Posterior vena cava (tissue), 2 donors: ENCODE measurements at places on chromosomes 2 and 18. TPM values are rescaled to one million over a fixed set of nuclear protein-coding genes. Genes with fewer than 3 reads are reported as not detected.

SYT4 gene
- not detected for total RNA-seq

MFSD2B gene
- not detected for total RNA-seq

MAB21L4 gene
- total RNA-seq = not detected

AKAIN1 gene
- total RNA-seq = not detected

DLGAP1 gene
- total RNA-seq = 0.32 TPM

GLB1L gene
- 7.5 TPM for total RNA-seq

CCDC102B gene
- 22.7 TPM for total RNA-seq

STARD6 gene
- total RNA-seq = not detected

SLC5A6 gene
- 16.8 TPM for total RNA-seq

IL1F10 gene
- total RNA-seq = not detected

DPP4 gene
- total RNA-seq = 2.4 TPM

REV1 gene
- 30.7 TPM for total RNA-seq

COLEC12 gene
- 54.9 TPM for total RNA-seq

BOK gene
- total RNA-seq = 29.7 TPM

ELOA2 gene
- not detected for total RNA-seq

DSEL gene
- total RNA-seq = 11.6 TPM

SERPINB10 gene
- total RNA-seq = not detected

POTEI gene
- total RNA-seq = not detected

ABCG8 gene
- total RNA-seq = not detected

NPHP1 gene
- 7.9 TPM for total RNA-seq

CRYGD gene
- total RNA-seq = not detected

CNTNAP5 gene
- total RNA-seq = not detected

PRR30 gene
- total RNA-seq = not detected

FSHR gene
- not detected for total RNA-seq

C1QL2 gene
- total RNA-seq = not detected

RAB17 gene
- 2.7 TPM for total RNA-seq

DIPK1C gene
- total RNA-seq = not detected

TRMT61B gene
- total RNA-seq = 16.0 TPM

CAD gene
- total RNA-seq = 20.1 TPM

OTOS gene
- total RNA-seq = not detected

NHEJ1 gene
- total RNA-seq = 8.9 TPM

AQP12A gene
- total RNA-seq = not detected

DOK6 gene
- 8.7 TPM for total RNA-seq

CDH20 gene
- total RNA-seq = 0.38 TPM

VSNL1 gene
- not detected for total RNA-seq

CROCC2 gene
- not detected for total RNA-seq

TUBA3E gene
- total RNA-seq = not detected

KCNJ13 gene
- not detected for total RNA-seq

TMEM37 gene
- total RNA-seq = 2.9 TPM
